ENCODE measurements at places on chromosomes 13 and 19.
A peak's percentile ranks its signal among the peaks of the same experiment; 100 is the strongest.

DNA sequence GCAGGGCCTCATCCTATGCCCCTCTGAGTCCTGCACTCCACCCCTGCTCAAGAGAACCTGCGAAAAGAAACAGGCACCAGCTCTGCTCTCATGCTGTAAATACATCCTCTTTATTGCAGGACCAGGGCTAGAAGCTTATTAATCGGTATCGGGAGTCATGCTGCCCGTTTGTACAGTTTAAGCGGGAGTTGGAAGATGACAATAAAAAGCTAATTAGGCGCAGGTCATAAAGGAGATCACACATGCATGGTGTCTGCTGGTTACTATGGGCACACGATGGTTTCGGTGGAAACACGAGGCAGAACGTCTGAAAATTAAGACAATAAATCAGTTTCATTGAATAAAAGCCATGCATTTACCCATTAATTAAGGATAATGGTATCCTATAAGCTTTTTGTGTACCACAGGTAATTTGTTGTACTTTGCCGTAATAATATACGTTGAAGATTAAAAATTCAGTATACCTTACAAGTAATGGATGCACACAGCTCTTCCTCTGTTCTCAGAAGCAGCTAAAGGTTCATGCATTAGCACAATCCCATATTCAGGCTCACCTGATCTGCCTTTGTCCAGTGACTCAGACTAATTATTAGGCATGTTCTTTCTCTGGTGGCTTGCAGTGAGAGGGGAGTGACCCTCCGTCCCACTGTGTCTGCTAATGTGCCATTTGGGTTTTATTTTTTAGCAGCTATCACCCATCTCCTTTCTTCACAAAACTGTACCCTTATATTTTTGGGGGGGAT lies 406.0 kb downstream of the TSHZ3 start:
- no peak for DNase-seq

GRCh38 chr19:3880471-3881271 lies at the start of gene ATCAY:
Gene ATCAY (plus strand): TSS chr19:3880685. CDS start chr19:3885768, 5,083 bp downstream.
- peak; percentile 81 for DNase-seq

- DNase-seq, result peak; percentile 36
These were observed 737.7 kb downstream of the PCDH9 start for GRCh38 chr13:66492479-66492878.

GRCh38 chr13:100440751-100441425 lies 147.7 kb downstream of the GGACT start:
- peak; percentile 20 for DNase-seq

GRCh38 chr13:31207661-31208552 lies 8.1 kb downstream of the B3GLCT start:
- peak; percentile 57 for DNase-seq

- DNase-seq, result peak; percentile 73
These were observed 1.1 kb downstream of the DACH1 start for GRCh38 chr13:71865874-71866334.

DNA sequence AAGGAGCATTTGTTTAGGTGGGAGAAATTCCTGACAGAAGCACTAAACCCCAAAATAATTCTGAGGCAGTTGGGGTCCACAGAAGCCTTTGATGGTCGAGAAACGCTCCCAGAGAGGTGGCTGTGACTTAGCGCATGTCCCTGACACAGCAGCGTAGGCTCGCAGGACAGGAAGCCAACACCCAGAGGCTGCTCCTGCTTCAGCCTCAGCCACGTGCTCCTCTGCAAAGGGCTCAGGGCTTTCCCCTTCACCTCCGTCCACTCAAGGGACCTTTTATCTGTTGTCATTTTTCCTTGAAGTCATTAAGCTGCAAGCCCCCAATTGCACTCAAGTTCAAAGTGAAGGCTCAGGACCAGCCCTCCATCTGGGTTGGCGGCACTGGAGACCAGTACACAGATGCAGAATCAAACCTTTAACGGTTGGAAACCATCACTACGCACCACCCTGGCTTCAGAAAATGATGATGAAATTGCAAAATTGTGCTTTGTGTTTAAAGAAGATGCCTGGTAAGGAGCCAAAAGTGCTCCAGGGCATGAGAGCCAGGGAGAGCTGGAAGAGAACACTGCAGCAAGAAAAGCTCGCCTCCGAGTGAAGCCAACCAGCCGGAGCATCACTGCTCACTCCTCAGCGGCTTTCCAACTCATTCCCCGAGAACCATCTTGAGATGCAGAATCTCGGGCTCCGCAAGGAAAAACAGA lies 219.6 kb downstream of the RAP2A start:
- DNase-seq, result peak; percentile 6

DNA sequence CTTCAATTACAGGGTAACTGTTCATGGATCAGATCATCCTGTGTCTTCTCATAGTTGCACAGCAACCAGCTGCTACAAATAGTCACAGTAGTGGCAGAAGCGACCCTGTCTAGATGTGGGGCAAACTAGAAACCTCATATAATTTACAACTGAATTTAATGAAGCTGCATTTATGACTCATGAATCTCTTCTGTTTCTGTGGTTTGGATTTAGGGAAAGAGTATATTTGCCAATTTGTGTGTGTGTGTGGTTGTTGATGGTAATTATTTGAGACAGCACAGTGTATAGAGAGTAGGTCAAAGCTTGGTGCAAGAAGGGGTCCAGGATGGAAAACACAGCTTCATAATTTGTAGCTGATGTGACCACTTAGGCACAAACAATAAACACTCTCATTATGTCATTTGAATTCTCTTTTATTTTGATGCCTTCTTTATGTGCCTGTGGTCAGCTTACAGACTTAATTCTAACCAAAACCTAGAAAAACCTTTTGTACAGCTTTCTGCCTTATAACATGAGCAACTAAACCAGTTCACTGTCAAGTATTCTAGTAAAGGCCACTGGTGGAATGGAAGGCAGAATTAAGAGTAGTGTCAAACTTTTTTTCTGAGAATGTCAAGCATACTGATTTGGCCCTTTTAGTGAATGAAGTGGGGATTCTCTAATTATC lies 218.1 kb downstream of the TBC1D4 start:
- peak; percentile 75 for DNase-seq

DNA sequence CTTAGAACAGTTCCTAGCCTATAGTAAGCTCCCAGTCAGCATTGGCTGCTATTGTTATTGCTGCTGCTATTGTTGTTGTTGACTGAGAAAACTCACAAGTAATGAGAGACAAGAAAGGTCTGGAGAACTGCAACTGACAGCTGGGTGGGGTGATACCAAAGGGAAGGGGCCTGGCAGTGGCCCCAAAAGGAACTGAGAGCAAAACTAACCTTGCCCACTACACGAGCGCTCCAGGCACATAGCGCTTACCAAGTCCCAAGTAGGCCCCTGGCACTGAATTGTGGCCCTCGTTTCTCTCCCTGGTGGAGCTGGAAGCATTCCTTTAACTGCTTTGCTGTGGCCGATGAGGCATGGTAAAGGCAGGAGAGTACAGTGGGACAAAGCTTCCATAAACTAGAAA lies 59.7 kb downstream of the KCTD12 start:
- no peak for DNase-seq

- DNase-seq, result no peak
These were observed 126.7 kb downstream of the FOXO1 start for GRCh38 chr13:40539576-40540327.

DNA sequence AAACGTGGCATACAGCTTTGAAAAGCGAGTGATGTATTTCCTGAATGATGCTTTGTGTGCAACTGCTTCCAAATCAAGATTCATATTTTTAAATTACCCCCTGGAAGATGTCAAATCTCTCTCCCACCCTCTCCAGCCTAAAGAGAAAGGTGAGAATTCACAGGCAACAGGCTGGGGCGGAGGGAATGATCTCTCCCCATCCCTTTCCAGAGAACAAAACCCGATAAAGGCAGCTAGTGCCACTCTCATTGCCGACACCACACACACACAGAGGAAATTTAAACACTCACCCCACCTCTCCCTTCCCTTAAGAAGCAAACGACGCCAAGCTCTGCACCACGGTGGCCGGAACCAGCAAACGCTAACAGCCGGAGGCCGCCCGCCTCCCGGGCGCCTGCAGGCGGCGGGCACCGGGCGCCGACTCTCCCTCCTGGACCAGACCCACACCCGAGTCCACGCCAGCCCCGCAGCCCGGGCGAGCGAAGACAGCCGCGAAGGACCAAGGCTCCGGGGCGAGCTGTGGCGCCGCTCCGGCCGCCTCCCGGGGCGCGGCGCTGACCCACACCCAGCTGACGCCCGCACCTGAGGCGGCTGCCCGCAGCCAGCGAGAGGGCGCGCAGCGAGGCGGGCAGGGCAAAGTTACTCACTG lies 477 bp downstream of the LNX2 start:
- DNase-seq, result no peak

- peak; percentile 100 for DNase-seq
These were observed at the start of gene SLC39A3 for GRCh38 chr19:2739602-2740313. Gene SLC39A3 (minus strand): TSS chr19:2740017. CDS start chr19:2737257, 2,760 bp downstream.

GRCh38 chr13:28601581-28601980 lies 57.3 kb upstream of the POMP start:
- peak; percentile 10 for DNase-seq

- DNase-seq, result no peak
These were observed 19.6 kb downstream of the ELL start for GRCh38 chr19:18502246-18502637.

GRCh38 chr19:45769821-45770191 lies 754 bp upstream of the SIX5 start:
- peak; percentile 88 for DNase-seq

DNA sequence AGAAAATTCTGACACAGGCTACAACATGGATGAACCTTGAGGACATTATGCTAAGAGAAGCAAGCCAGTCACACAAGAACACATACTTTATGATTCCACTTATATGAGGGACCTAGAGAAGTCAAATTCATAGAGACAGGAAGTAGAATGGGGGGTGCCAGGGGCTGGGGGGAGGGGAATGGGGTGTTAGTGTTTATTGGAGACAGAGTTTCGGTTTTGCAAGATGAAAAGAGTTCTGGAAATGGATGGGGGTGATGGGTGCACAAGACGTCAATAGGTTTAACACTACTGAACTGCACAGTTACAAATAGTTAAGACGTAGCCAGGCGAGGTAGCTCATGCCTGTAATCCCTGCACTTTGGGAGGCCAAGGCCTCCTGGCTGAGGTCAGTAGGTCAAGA lies 3.5 kb upstream of the ZNF787 start:
- DNase-seq, result no peak

DNA sequence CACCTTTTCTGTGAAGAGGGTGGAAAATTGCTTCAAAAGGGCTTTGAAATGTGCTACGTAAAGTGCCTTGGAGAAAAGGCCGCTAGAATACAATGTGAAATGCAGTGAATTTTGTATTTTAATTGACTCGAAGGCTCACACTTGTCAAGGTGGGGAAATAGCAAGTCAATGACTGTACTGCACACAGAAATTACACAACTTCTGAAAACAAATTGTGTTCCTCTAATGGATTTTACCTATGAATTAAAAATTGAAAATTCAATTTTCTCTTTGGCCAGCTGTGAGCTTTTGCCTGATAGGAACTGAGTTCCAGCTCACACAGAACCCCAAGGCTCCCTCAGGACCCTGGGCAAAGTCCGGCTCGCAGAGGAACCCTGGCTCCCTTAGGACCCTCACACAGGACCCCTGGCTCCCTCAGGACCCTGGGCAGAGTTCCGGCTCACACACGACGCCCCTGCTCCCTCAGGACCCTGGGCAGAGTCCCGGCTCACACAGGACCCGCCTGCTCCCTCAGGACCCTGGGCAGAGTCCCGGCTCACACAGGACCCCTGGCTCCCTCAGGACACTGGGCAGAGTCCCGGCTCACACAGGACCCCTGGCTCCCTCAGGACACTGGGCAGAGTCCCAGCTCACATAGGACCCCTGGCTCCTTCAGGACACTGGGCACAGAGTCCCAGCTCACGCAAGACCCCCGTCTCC lies 324.9 kb downstream of the UQCRFS1 start:
- DNase-seq, result no peak

DNA sequence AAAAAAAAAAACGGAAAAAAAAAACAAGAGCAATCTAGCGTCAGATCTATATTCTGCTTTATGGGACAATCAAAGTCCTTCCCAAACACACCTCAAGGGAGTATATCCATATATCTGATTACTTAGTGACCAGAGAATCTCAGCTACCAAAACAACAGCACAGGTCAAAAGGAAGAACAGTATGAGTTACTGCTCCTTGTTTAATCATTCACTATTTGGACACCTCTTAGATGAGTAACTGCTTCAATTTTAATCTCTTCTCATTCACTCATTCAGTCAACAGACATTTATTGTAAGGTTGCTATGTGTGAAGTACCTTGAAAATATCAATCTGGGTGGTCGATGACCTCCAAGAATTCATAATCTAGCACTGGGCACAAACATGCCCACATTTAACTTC lies 193.2 kb downstream of the IRS2 start:
- no peak for DNase-seq

GRCh38 chr19:18995804-18996241 lies 37.5 kb downstream of the SUGP2 start:
- peak; percentile 79 for DNase-seq

DNA sequence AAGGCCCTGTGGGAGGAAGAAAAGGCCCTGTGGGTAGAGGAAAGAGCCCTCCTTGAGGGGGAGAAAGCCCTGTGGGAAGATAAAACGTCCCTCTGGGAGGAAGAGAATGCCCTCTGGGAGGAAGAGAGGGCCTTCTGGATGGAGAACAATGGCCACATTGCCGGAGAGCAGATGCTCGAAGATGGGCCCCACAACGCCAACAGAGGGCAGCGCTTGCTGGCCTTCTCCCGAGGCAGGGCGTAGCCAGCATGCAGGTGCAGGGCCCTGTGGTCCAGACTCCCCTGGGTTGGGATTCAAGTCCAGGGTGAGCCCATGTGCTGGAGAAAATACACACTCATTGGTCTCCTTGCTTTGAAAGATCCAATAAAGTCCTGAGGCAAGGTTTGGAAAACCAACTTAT lies 4.1 kb downstream of the CCDC70 start:
- DNase-seq, result no peak

DNA sequence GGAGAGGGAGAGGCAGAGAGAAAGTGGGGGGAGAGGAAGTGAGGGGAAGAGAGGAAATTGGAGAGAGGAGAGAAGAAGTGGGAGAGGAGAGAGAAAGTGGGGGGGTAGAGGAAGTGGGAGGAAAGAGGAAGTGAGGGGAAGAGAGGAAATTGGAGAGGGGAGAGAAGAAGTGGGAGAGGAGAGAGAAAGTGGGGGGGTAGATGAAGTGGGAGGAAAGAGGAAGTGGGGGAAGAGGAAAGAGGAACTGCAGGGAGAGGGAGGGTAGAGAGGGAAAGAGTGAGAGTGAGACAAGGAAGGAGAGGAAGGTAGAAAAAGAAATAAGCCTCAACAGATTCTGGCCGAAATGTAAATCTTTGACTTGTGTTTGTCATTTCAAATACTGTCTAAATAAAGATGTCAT lies 146.6 kb downstream of the KLF12 start:
- DNase-seq, result no peak

DNA sequence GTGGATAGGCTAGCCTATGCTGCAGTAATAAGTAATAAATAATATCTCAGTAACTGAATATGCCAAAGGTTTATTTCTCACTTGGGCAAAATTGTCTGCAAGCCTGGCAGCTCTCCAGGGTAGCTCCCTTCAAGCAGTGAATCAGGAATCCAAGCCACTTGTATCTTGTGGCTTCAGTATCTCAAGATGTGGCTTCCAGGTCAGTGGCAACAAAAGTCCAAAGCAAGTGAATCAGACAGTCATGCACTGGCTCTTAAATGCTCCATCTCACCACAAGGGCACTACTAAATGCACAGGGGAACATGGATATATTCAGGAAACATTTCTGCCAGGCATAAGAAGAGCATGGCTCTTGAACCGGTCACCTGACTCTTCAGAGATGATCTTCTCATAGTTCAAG lies 126.3 kb downstream of the KCTD12 start:
- no peak for DNase-seq

GRCh38 chr13:108828086-108828815 lies 198.8 kb downstream of the MYO16 start:
- DNase-seq, result no peak
